ENCODE measurements at places on chromosomes 6 and 20. TPM values are rescaled to one million over a fixed set of nuclear protein-coding genes. Genes with fewer than 3 reads are reported as not detected.

TNF gene
- 1.5 TPM for total RNA-seq

- DNase-seq: no peak
Observed at GRCh38 chr6:141484711-141485110, 648.0 kb upstream of the GJE1 start.

DNA sequence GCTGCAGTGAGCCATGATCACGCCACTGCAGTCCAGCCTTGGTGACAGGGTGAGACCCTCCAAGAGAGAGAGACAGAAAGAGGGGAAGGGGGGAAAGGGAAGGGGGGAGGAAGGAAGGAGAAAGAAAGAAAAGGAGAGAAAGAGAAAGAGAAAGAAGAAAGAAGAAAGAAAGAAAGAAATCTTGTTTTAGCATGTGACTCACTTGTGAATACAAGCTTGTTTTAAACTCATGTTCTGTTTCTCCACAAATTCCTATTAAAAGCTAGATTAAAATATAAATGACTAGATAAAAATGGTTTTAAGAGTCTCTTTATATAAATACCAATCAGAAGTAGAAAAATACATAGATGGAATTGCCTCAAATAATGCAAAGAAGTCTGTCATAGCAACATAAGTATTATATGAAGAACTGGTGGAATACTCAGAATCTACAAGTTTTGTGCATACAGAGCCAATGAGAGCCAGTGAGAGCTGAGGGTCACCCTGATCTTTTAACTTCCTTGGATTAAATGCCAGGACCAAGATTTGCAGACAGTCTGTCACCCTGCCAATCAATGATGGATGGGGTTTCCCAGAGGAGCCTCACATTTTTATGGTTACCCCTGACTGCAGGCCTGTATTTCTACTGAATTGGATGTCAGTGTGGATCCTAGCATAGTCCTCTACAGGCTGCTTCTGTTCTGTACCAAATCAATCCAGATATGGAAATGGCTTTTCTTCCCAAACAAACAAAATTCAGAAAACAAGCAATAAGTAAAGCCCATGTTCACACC lies 50.8 kb upstream of the LY86 start:
- DNase-seq: no peak

GRCh38 chr6:169881976-169882375 lies 130.6 kb downstream of the ERMARD start:
- DNase-seq: no peak

- no peak for DNase-seq
Observed at GRCh38 chr20:50628853-50629669, 62.3 kb downstream of the RIPOR3 start.

Measured in omental fat pad (tissue), 4 donors.